ENCODE measurements at places on chromosomes 12 and 14.

DNA sequence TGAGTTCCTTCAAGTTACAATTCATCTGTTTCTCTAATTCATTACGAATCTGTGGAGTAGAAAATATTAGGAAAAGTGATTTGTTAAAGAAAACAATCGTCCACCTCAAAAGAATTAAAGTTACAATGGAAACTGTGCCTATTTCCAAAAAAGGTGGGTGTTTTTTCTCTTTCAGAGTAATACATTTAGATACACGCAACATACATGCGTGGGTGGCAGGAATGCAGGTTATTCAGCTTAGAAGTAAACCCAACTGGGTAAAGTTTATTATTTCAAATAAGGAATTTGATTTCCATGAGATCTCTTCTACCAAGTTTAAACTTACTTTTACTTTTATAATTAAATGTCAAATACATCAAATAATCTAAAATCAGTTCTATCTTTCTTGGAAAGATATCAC, 52.2 kb downstream of the SSH1 start:
- DNase-seq, result no peak

GRCh38 chr12:27960821-27961220, 11.7 kb downstream of the PTHLH start:
- DNase-seq, result no peak

DNA sequence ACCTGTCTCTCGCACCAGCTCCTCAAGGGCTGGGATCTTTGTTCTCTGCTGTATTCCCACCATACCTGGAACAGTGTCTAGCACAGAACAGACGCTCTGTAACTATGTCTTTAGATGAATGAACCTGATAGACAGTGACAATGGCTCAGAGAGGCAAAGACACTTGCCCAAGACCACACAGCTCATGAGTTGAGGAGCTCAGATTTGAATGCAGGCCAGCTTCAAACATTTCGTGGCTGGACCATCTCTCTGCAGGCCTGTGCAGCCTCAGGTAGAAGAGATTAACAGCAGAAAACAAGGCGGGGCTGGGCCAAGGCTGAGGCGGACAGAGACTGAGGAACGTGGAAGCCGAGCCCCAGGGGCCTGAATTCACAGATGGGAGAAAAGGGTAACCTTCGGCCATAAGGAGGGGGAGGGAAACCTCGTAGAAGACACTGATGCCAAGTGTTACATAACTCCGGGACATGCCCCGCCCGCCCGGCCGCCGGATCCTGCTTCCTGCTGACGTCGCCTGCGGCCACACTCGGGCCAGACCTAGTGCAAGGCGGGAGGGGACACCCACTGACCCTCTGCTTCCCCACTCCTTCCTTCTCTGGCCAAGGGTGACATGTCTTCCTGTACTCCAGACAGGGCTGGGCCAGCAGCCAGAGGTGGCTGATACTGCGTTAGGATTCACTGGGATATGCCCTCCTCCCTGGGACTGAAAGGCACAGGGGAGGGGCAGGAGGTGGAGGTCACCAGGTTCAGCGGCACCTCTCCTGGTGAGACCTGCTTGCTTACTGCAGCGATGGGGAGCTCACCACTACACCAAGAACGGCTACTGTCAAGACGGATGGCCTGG, 86.8 kb downstream of the RFLNA start:
- no peak for DNase-seq

DNA sequence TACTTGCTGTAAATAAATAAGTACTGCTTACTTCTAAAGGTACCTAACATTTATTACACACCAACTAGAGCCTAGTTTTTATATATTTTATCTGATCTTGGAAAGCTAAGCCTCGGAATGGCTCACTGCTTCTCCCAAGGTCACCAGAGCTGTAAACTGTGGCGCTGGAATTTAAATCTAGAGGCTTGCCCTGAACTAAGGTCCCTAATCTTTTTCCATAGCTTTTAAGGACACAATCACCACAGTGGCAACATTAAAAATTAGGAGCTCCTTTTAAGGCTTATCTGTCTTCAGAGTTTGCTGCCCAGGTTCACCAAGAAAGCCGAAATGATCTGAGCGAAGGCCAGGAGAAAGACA, 670 bp downstream of the CCNB1IP1 start:
- no peak for DNase-seq

DNA sequence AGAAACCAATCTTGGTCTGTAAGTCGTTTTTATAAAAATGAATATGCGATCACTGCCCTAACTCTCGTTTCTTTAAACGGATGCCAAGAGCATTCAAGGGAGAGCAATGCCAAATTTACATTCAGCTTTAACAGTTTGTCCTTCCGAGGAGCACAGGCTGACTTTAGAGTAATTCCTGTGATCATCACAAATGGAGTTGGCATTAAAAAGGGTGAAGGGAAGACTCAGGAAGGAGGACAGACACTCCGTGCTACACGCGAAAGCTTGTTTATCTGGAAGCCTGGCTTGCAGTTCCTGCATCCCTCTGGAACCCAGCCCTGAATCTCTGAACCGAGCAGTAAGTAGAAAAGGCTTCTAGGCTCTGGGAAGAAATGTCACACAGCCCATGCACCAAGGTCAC, 78.4 kb downstream of the PAPOLA start:
- no peak for DNase-seq

DNA sequence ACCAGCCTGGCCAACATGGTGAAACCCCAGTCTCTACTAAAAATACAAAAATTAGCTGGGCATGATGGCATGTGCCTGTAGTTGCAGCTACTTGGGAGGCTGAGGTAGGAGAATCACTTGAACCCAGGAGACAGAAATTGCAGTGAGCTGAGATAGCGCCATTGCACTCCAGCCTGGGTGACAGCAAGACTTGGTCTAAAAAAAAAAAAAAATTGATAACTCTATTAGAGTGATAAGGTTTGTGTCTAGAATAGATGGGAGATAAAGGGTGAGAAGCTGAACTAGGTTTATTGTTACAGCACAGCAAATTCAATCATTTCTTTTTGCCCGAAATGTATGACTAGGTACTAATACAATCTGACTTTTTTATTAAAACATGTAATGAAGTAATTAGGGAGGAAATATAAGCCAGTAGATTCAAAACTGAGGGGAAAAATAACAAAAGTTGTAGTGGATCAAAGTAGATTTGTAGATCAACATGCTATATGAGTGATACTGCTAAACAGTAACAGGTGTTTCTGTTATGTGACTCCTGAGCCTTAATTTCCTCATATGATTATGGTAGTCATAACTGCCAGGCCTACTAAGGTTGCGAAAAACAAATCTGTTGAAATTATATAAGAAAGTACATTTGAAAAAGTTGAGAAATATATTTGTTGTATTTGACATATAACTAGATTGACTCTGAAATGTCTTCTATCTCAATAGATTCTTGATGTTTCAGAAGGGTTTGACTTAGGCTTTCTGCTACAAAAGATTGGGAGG, 83.6 kb downstream of the WNK1 start:
- no peak for DNase-seq

- no peak for DNase-seq
These were observed 109.2 kb downstream of the IGF1 start for GRCh38 chr12:102371165-102371564.
